Fibroblast of skin of scalp (primary cell): ENCODE measurements at places on chromosomes 5 and 9.

- peak; percentile 41 for DNase-seq
Measured at GRCh38 chr5:111017731-111018130, 53.8 kb upstream of the TSLP start.

- DNase-seq: peak; percentile 57
Measured at GRCh38 chr5:112012104-112012503, 255.1 kb upstream of the NREP start.

DNA sequence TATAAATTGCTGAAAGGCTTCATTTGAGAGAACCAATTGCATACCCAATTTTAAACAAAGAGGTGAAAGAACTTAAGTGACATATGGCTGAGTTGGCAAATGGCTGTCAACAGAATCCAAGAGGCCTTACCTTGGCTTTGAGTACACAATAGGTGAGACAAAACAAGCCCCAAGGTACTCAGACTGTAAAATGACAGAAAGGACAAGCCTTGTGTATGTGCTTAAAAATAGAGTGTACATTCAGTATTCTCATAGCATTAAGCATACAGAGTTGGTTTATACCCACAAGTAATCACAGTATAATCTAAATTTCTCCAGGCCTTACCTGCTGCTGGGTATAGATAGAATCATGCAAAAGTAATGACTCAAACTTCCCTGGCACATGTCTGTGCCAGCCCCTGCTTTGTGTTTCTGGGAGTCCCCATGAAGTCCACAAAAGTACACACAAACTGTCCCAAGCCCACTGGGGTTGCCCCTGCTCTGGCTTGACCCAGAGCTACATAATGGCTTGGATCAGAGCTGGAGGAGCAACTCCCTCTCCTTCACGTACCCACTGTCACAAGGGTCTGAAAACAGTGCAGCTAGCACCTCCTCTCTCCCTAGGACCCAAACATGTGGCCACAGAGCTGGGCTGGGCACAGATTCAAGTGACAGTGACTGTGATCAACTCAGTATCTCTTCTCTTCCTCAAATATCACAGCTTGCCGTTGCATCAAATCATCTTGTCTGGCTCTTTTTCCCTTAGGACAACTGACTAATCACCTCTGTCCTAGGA lies 250.8 kb downstream of the ENC1 start:
- DNase-seq: peak; percentile 22

- DNase-seq: no peak
Measured at GRCh38 chr5:178505639-178506407, 84.4 kb downstream of the COL23A1 start.

- DNase-seq: peak; percentile 90
Measured at GRCh38 chr5:17217493-17218352, at the start of gene BASP1. Gene BASP1, plus strand, starts transcription at chr5:17217631. Its CDS starts 57,586 bp downstream, at chr5:17275217.

DNA sequence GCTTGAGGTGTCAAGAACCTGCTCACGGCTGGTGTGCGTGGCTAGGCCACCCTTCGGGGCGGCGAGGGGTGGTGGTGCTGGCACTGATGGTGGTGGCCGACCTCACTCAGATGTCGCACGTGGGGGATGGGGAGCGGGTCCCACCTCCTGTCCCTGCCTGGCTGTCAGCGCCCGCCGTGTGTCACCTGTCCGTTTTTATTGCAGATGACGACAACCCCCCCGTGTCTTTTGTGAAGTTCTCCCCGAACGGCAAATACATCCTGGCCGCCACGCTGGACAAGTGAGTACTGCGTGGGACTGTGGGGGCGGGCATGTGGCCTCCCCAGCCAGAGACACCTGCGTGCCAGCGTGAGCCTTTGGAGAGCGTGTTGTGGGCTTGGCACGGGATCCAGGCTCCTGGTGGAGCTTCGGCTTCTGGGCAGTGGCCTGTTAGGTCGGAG lies 10.1 kb downstream of the RNU6ATAC start:
- DNase-seq: no peak

DNA sequence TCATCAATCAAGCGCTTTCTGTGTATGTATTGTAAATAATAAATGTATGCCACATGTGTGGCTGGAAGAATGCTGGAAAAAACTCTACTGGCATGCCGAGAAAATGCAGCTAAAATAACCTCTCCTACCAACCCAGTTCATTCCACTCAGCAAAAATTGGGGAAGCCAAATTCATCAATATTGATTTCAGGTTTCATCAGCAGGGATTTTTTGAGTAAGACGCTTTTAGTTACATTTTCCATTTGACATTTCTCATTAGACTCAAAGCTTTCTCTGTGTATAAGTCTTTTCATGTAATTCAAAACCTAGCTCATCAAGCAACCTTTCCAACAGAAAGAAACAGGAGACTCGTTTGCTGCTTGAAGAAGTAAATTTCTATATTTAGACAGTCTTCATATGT lies 338.1 kb downstream of the DMRT2 start:
- DNase-seq: no peak

GRCh38 chr5:15080219-15080618 lies 208.6 kb upstream of the ANKH start:
- peak; percentile 46 for DNase-seq

GRCh38 chr9:36426945-36427344 lies 26.9 kb upstream of the RNF38 start:
- DNase-seq: no peak

GRCh38 chr9:8287970-8288369 lies 488.4 kb upstream of the DMAC1 start:
- DNase-seq: no peak

GRCh38 chr5:112643339-112643971 lies 94.2 kb upstream of the APC start:
- no peak for DNase-seq

GRCh38 chr9:90141723-90142122 lies 500.9 kb downstream of the DIRAS2 start:
- DNase-seq: peak; percentile 33

DNA sequence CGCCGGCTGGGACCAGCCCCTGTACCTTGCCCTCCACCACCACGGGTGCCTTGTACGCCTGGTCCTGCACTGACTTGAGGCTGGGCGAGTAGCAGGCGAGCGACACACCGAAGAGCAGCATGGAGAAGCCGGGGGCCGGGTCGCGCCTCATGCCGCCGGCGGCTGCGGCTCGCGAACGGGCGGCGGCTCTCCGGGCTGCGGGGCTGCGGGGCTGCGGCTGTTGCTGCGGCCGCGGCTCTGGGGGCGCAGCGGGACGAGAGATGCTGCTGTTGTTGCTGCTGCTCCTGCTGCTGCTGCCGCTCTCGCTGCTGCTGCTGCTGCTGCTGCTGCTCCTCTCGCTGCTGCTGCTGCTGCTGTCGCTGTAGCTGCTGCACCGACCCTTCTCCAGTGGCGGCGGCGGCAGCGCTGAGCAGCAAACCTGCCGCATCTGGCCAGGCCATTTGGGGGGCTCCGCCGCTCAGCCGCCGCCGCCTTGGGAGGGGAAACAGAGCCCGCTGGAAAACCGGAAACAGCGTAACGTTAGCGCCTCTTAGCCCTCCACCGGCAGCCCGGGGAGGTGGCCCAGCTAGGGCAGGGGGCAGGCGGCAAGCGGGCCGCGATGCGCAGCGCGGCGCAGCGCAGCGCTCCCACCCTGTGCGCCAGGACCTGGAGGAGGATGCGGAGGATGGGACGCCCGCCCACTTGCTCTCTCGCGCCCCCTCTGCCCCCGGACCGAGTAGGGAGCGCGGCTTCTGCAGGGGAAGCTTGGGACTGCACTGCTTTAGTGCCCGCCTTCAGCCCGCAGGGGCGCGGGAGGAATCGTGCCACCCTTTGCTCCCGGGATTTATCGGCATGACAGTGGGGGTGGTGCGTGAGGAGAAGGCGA lies at the start of gene NRG2:
TSS of gene NRG2 (minus strand) at position 657 of the 865 bp plus-strand sequence.
- peak; percentile 61 for DNase-seq

DNA sequence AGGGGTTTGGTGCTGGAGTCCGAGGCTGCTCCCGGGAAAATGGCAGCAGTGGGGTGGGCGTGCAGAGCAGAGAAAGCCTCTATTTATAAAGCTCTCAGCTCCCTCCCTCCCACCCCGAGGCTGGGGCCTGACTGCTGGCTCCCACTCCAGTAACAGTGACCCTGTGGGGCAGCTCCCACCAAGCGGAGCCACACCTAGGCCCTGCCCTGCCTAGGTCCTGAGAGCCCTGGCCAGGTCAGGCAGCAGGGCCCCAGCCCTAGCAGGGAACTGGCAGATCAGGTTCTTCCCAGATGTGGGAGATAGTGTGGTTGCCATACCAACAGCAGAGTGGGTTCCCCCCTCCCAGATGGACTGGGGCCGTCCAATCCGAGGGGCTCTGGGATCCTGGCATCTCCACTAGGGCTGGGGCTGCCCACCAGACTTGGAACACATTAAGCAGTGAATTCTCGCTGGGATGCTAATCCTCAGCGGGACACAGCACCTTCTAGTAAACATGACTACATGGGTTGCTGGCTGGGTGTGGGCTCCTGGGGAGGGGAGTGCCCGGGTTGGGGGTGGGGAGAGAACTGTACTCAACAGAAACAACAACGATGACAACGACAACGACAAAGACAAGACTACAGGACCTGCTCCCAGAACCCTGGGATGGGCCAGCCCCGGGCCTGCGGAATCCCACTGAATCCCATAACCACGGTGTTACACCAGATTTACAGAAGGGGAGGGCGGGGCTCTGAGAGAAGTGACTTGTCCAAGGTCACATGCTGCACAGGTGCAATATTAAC lies 1.5 kb downstream of the SH3GLB2 start:
- DNase-seq: no peak

- no peak for DNase-seq
Measured at GRCh38 chr9:33722359-33722675, 73.0 kb upstream of the PRSS3 start.

DNA sequence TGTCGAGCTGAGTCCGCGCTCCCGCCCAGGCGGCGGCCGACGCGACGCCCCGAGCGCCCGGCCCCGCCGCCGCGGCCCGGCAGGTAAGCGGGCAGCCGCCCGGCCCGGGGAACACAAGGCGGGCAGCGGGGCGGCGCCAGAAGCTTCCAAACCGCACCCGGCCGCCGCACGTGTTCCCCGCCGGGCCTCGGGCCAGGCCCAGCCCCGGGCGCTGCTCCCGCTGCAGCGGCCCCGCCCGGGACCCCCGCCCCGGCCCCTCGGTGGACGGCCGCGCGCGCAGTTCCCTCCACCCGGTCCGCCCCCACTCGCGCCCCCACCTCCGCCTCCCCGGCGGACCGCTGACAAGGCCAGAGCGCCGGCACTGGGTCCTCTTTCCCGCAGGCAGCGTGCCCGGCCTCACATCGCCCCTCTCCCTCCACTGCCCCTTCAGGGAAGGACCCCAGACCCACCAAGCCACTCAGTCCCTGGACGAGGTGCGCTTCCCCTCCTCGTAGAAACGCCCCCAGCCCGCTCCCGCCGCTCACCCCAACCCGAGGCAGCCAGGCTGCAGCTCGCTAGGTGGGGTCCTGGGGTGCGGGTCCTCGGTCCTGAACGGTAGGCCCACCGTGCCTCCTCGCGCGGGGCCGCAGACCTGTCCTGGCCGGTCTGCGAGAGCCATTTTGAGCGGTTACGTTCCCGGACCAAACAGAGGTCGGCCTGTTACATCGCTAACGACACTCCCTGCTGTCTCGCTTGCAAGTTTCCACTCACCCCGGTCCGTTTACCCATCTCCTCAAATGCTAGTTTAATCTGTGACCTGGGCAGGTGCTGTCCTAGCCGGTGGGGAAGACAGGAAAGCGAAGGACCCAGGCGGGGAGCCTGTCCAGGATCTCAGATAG lies 475 bp downstream of the WDR5 start:
- no peak for DNase-seq

DNA sequence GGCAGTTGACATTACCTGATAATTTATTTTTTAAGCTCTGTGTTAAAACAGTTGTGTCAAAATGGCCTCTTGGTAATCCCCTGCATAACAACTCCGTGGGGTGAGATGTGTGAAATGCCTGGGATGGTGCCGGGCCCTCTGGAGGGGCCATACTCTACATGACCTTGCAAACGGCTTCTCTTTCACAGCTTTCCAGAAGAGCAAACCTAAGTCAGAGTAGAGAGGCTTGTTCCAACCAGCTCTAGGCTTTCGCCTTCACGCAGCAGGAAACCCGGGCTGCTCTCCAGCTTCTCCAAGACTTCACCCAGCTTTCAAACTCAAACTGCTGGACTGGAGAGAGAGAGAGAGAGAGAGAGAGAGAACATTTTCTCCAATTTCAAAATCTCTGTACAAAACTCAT lies 120.1 kb downstream of the SNX18 start:
- DNase-seq: no peak

- DNase-seq: no peak
Measured at GRCh38 chr5:1519631-1520210, 4.0 kb downstream of the LPCAT1 start.

DNA sequence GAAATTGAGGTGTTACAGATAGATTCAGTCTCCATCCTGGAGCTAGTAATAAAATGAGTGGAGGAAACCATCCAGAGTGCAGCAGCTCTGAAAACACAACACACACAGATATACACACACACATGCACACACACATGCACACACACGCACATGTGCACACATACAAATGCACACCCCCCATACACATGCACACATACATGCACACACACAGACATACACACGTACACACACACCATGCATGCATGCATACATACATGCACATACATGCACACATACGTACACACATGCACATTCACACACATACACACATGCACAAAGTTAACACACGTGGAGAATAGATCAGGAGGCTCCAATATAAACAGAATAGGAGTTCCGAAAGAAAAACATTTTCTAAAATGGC lies 21.0 kb upstream of the OBP2B start:
- DNase-seq: no peak

GRCh38 chr9:110932863-110933262 lies 105.4 kb downstream of the LPAR1 start:
- DNase-seq: peak; percentile 88

DNA sequence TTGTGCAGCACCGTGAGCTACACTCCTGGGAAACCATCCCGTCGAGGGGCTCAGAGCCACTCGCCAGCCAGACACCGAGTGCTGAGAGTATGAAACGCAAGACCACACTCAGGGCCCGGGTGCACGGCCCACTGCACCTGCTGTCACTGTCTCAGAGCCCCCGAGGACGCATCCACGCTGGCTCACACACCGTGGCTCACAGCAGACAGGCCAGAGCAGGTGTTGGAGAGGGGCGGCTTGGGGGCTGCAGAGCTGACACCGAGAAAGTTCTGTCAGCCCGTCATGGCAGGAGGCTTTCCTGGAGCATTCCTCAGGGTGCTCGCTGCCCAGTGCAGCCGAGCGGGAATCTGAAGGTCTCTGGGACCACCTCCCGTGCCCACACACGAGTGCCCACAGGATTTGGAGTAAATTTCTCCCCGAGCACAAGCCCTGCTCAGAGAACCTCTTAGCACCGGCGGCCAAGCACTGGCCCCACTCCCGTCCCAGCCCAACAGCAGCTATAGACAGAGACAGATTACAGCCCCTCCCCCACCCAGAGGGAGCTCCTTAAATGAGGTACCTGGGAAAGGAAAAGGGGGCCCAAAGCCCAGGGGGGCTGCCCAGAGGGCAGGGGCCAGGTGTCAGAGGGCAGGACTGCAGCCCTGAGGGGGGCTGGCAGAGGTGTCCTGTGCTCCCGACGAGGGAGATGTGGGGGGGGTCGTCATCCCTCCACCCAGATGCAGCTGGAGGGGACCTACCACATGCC lies 56.0 kb upstream of the SARDH start:
- DNase-seq: no peak
